Naive thymus-derived CD4-positive, alpha-beta T cell (primary cell): ENCODE measurements at places on chromosomes 13 and 19. TPM values are rescaled to one million over a fixed set of nuclear protein-coding genes. Genes with fewer than 3 reads are reported as not detected.

Gene CGB3
- not detected for total RNA-seq

DNA sequence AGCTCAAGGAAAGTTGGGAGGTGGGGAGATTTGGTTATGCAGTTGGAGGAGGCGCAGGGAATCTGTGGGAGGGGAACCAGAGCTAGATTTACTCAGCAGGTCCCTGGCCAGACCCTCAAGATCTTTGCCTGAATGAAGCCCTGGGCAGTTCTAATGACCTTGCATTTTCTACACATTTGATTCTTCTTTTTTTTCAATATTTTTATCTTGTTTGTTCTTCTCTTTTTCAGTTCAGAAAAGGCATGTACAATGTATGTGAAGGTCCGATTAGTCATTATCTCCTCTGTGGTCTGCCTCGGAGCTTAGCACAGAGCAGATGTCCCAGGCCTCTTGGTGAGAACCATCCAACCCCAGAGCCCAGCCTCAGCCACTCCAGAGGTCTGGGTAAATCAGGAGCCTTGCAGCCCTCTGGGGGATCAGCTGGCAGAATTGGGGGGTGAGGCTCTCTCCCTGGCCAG is 24.2 kb downstream of the SERP2 start:
- DNase-seq, result no peak
- H3K27ac ChIP-seq, result no peak overlapping the region
- no peaks in the 10 kb centered on the region for H3K27me3 ChIP-seq
- H3K4me1 ChIP-seq, result no peaks in the 10 kb centered on the region

Gene CD320
- 20.5 TPM for total RNA-seq

DNA sequence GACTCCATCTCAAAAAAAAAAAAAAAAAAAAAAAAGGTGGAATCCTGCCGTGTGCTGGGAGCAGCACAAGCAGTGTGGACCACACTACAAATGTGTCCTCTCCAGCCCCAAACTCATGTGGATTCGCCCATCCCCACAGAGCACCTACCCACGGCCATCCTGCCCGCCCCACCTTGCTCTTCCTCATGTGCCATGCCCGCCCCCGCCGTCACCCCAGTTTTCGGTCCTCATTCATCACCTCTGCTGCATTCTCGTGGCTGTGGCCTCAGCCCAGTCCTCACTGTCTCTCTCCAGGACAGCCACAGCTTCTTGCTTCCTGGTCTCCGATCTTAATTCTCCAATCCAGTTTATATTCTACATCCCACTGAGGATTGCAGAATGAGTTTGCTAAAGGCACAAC is 80.0 kb upstream of the TM9SF2 start:
- H3K4me3 ChIP-seq, result no peak overlapping the region
- no peaks in the 10 kb centered on the region for H3K36me3 ChIP-seq
- peaks cover 34% of the 10 kb centered on the region for H3K4me1 ChIP-seq
- no peak for DNase-seq

GRCh38 chr13:95723438-95723837 is 46.5 kb downstream of the DNAJC3 start:
- no peaks in the 10 kb centered on the region for H3K4me1 ChIP-seq
- H3K27ac ChIP-seq, result no peak overlapping the region
- H3K4me3 ChIP-seq, result no peak overlapping the region
- DNase-seq, result no peak
- no peaks in the 10 kb centered on the region for H3K36me3 ChIP-seq

Gene OXGR1
- total RNA-seq, result not detected

GRCh38 chr13:51637852-51638215 is 53.6 kb downstream of the WDFY2 start:
- no peaks in the 10 kb centered on the region for H3K4me1 ChIP-seq
- no peak overlapping the region for H3K27ac ChIP-seq
- no peaks in the 10 kb centered on the region for H3K27me3 ChIP-seq
- DNase-seq, result no peak
- no peak overlapping the region for H3K4me3 ChIP-seq
- H3K36me3 ChIP-seq, result no peaks in the 10 kb centered on the region

DNA sequence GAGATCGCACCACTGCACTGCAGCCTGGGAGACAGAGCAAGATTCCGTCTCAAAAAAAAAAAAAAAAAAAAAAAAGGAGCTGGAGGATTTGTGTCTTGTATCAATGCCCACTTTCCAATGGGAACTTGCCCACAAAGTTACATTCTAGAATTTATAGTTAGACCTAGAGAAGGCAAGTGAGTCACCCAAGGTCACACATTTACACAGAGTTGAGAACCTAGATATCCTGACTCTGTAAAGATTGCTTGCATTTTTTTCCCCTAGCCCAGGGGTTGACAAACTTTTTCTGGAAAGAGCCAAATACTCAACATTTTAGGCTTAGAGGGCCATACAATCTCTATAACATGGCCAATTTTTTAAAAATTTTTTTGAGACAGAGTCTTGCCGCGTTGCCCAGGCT is 7.7 kb upstream of the BRD4 start:
- no peaks in the 10 kb centered on the region for H3K27me3 ChIP-seq
- DNase-seq, result no peak
- H3K27ac ChIP-seq, result no peak overlapping the region
- H3K4me3 ChIP-seq, result no peak overlapping the region

Gene VAV1
- 90.5 TPM for total RNA-seq

DNA sequence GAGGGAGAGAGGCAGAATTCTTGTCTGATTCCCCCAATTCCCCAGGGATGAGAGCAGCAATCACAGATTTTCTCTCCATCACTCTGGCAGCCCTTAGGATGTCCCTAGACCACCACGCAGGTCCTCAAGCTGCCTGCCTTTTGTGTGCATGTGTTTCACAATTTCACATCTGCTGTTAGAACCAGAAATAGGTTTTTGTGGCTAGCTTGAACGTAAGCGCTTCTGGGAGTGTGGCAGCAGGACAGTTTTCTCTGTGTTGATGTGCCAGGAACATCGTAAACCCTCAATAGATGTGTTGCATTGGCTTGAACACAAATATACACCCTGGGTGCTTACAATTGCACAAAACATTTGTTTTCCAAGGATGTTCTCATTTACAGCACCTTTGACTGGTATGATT is 78.8 kb upstream of the TMTC4 start:
- no peaks in the 10 kb centered on the region for H3K4me1 ChIP-seq
- DNase-seq, result no peak
- H3K4me3 ChIP-seq, result no peak overlapping the region

Gene SRRM5
- 1.1 TPM for total RNA-seq

Gene ZNF8
- 10.4 TPM for total RNA-seq

GRCh38 chr19:15178629-15179308 is 22.0 kb downstream of the NOTCH3 start:
- no peak overlapping the region for H3K4me3 ChIP-seq
- no peak overlapping the region for H3K27ac ChIP-seq
- no peak for DNase-seq
- peaks cover 5% of the 10 kb centered on the region for H3K4me1 ChIP-seq

Gene FUT6
- not detected for total RNA-seq

GRCh38 chr19:42440357-42441048 is 2.2 kb downstream of the CXCL17 start:
- H3K27me3 ChIP-seq, result no peaks in the 10 kb centered on the region
- H3K4me3 ChIP-seq, result no peak overlapping the region
- peaks cover 16% of the 10 kb centered on the region for H3K4me1 ChIP-seq
- H3K27ac ChIP-seq, result no peak overlapping the region

Gene PSG11
- total RNA-seq, result not detected

Gene SIPA1L3
- total RNA-seq, result 34.8 TPM

DNA sequence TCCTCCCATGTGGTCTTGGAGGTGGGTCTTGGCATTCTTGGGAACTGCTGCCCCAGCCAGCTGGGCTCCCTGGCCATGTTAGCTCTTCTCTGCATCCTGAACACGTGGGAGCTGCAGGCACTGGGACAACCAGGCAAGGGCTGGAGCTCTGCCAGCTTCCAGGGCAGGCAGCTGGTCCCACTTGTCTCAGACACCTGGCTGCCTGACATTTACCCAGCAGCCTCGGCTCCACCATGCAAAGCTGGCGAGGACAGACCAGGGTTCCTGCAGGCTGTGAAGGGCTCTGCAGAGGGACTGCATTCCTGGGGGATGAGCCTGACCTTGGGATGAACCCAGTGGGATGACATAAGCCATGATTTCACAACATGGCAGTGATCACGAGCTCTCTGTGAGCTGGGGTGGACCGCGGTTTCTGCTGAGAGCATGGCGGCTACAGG is 99.0 kb upstream of the TSHZ3 start:
- no peak for DNase-seq
- H3K36me3 ChIP-seq, result no peaks in the 10 kb centered on the region
- no peak overlapping the region for H3K4me3 ChIP-seq
- H3K4me1 ChIP-seq, result no peaks in the 10 kb centered on the region
- H3K27ac ChIP-seq, result no peak overlapping the region
- H3K27me3 ChIP-seq, result no peaks in the 10 kb centered on the region

Gene PLK5
- not detected for total RNA-seq

DNA sequence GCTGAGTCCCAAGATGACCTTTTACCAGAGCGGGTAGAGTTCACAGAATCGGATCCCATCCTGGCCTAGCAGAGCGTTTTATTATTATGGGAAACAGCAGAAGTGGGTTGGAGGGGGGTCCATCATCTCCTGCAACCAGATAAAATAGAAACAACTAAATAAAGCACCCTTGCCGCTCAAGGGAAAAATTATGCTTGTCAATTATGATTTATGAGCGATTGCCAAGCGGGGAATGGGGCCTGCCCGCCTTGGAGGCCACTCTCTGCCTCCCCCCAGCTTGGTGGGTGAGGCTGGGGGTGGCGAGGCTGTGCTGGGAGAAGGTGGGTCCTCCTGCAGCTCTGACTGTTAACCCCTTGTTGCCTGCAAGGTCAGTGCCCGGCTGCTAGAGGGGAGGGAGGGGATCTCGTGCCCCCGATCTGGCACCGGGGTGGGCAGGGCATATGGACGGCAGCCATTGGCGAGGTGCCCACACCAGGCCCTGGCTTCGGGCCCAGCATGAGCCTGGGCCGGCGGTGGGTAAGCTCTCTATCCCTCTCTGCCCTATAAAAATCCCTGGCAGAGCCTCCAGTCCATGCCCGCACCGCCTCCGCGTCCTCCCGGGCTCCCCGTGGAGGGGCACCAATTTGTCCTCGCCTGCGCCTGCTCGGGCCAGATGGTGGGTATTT is 129.1 kb downstream of the URI1 start:
- no peaks in the 10 kb centered on the region for H3K36me3 ChIP-seq
- no peak overlapping the region for H3K4me3 ChIP-seq
- no peaks in the 10 kb centered on the region for H3K27me3 ChIP-seq
- no peak for DNase-seq
- no peaks in the 10 kb centered on the region for H3K4me1 ChIP-seq
- H3K27ac ChIP-seq, result no peak overlapping the region

- H3K27me3 ChIP-seq, result no peaks in the 10 kb centered on the region
- DNase-seq, result no peak
- peaks cover 7% of the 10 kb centered on the region for H3K4me1 ChIP-seq
- no peak overlapping the region for H3K27ac ChIP-seq
- no peak overlapping the region for H3K4me3 ChIP-seq
Measured at GRCh38 chr13:30804474-30804873, 69.1 kb downstream of the ALOX5AP start.
